T-cell (primary cell): ENCODE measurements at places on chromosomes 6 and 20. TPM values are rescaled to one million over a fixed set of nuclear protein-coding genes. Genes with fewer than 3 reads are reported as not detected.

GRCh38 chr6:145891565-145891964, 72.6 kb downstream of the SHPRH start:
- no peaks in the 10 kb centered on the region for H3K27me3 ChIP-seq
- H3K27ac ChIP-seq, result no peak overlapping the region
- DNase-seq, result no peak
- peaks cover 26% of the 10 kb centered on the region for H3K36me3 ChIP-seq

- no peak overlapping the region for H3K4me3 ChIP-seq
- H3K36me3 ChIP-seq, result no peaks in the 10 kb centered on the region
- no peak overlapping the region for H3K27ac ChIP-seq
- H3K4me1 ChIP-seq, result no peaks in the 10 kb centered on the region
- H3K27me3 ChIP-seq, result no peaks in the 10 kb centered on the region
Measured at GRCh38 chr6:40112350-40112749, 178.1 kb upstream of the MOCS1 start.

The EGFL8 gene
- total RNA-seq, result 13.9 TPM

The CNBD2 gene
- total RNA-seq, result 20.1 TPM
